Activated T-helper 1 cell treated with anti-CD3 and anti-CD28 coated beads, Interleukin-12 subunit alpha, Interleukin-12 subunit beta, Interleukin-2, Interleukin-4 antibody, amounts not matched to agents 30 ng/mL and 10 ng/mL and 1 ng/mL, durations not matched to agents 14 hours and 24 hours and 36 hours (primary cell): ENCODE measurements at places on chromosomes 7 and 10. TPM values are rescaled to one million over a fixed set of nuclear protein-coding genes. Genes with fewer than 3 reads are reported as not detected.

The NEUROD6 gene
- total RNA-seq = not detected in 2 replicates

DNA sequence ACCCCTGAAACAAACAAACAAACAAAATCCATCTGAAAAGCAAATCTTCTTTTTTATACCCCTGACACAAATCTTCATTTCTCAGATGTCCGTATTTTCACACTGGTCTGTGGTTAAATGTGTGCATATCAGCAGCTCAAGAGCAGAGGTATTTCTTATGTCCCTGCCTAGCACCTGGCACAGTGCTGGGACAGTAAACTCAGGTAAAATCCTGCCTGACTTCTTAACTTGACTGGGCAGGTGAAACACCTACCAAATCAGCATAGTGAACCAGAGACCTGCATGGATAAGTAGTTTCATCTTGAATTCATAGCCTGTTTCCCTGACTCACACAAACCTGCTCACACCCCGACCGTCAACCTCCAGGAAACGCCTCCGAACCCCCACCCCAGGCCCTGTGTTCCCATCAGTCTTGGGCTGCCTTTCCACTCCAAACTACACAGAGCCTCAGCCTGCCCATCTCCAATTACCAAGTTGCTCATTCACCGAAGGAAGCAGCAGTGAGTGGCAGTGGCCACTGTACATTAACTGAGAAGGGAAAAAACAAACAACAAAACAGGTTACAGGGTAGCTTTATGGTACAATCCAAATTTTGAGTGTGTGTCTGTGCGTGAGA lies 109.9 kb downstream of the HECTD2 start:
- DNase-seq = no peak

The SPDYE5 gene
- not detected in 2 replicates for total RNA-seq

GRCh38 chr7:70728872-70729552 lies 402.9 kb upstream of the GALNT17 start:
- DNase-seq = no peak

- DNase-seq = no peak
Measured at GRCh38 chr10:126199221-126199998, 188.9 kb downstream of the ADAM12 start.
